ENCODE measurements at places on chromosomes 1 and 21. TPM values are rescaled to one million over a fixed set of nuclear protein-coding genes. Genes with fewer than 3 reads are reported as not detected.

Gene SLC44A3
- 17.1 TPM for polyA plus RNA-seq

Gene COL24A1
- 0.10 TPM for polyA plus RNA-seq

Gene ADGRB2
- polyA plus RNA-seq, result 1.9 TPM

Gene SLC6A9
- 4.3 TPM for polyA plus RNA-seq

Gene ZMYND12
- 2.9 TPM for polyA plus RNA-seq

Gene PTPRU
- polyA plus RNA-seq, result 5.4 TPM

Measured in stomach (tissue), 19 donors.